ENCODE measurements at places on chromosomes 16 and 17.

DNA sequence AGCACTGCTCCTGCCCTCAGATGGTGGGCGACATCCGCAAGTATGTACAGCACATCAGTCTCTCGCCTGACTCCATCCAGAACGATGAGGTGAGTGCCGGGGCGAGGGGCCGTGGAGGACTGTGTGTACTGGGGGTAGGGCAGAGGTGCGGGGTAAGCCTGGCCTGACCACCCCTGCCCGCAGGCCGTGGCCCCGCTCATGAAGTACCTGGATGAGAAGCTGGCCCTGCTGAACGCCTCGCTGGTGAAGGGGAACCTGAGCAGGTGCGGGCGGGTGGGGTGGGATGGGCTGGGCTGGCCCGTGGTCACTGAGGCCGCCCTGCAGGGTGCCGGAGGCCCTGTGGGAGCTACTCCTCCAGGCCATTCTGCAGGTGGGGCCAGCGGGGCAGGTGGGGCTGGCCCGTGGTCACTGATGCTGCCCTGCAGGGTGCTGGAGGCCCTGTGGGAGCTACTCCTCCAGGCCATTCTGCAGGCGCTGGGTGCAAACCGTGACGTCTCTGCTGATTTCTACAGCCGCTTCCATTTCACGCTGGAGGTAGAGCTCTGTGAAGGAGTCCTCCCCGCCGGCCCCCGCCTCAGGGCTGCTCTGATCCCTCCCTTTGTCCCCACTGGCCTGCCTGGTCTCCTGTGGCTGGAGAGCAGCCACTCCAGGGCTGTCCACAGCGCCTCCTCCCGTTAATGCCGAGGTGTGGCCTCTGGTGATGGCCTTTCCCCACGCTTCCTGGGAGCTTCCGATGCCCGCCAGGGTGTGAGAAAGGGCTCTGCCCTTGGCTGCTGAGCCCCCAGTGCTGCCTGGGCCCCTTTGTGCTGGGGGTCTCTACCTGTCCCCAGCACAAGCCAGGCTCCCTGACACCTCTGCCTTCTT is 5.0 kb downstream of the TSR3 start:
- no peak for DNase-seq

- no peak for DNase-seq
These were observed 4.9 kb downstream of the FOXC2 start for GRCh38 chr16:86571530-86571915.

DNA sequence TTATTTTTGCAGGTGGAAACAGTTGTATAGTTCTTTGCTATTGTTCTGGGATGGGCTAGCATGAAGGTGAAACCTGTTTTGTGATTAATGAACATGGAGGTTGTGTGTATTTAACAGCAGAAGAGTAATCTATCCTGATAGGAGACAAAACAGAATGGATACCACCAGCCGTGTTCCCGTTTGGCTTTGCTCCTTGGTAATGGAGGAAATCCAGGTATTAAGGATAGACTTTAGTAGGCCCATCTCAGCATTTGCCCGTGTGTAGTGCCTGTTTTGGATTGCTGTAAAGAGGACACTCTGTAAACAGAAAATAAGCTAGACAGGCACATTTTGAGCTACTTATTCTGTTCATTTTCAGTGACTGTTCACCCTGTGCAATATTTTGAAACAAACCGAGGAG is 215.1 kb downstream of the RBFOX1 start:
- no peak for DNase-seq

DNA sequence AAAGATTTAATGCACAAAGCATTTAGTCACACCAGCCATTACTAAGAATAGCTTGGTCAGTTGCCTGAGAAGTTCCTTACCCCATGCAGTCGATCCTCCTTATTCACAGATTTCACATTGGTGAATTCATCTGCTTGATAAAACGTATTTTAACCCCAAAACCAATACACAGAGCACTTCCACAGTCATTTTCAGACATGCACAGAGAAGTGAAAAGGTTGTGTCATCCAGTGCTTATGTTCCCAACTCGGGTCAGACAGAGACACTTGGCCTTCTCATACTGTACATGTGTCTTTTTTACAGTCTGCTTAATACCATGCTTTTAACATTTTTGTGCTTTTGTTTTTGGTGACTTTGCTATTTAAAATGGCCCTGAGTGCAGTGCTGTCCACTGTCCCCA is 219.7 kb downstream of the SPECC1 start:
- DNase-seq: no peak

DNA sequence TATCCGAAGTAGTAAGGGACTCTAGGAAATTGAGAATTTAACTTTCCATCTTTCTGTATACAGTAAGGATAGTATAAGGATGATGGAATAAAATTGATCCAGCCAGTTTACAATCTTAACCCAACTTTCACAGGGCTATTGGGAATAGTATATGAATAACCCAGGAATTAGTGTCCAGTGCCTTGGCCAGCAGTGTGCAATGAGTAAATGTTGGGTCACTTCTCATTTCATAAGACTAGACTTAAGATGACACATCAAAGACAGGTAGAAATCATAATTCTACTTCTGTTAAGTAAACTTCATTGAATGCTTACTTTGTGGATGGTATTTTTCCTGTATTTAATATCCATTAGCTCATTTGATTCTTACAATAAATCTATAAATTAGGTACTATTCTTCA is 949.6 kb upstream of the GOT2 start:
- DNase-seq: no peak

DNA sequence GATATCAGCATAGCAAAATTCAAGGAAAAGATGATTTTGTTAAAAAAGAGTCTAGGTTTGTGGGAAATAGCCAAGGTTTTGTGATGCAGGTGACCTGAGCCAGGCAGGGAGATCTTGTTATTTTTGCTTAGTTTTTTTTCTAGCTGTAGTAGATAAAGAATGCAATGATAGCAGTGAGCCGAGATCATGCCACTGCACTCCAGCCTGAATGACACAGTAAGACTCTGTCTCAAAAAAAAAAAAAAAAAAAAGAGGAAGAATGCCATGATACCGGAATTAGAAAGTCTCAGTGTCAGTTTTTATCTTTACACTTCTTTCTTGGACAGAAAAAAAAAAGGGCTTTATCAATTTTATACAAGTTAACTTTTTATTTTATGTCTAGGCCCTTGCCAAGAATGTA is 27.5 kb downstream of the TMEM238L start:
- DNase-seq: no peak

DNA sequence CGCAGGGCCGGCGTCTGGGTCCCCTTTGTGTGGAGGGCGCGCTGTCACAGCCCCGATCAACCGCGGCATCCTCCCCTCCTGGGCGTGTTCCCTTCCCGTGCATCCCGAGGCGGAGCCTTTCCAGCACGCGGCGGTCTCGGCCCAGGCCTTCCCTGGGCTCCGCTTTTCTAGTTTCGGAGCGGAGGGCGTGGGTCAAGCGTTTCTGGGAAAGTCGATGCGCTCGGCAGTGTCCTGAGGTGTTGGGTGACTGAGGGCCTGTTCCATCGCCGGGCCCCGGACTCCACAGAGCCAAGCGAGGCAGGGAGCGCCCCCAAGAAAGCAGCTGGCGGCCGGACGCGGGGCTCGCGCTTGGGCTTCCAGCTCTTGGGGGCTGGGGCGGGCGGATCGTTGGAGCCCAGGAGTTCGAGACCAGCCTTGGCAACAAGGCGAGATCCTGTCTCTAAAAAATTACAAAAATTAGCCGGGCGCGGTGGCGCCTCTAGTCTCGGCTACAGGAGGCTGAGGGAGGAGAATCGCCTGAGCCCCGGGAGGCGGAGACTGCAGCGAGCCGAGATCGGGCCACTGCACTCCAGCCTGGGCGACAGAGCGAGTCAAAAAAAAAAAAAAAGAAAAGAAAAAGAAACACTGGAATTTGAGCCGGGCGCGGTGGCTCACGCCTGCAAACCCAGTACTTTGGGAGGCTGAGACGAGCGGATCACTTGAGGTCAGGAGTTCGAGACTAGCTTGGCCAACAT is 806 bp downstream of the IFT140 start:
- DNase-seq: no peak

DNA sequence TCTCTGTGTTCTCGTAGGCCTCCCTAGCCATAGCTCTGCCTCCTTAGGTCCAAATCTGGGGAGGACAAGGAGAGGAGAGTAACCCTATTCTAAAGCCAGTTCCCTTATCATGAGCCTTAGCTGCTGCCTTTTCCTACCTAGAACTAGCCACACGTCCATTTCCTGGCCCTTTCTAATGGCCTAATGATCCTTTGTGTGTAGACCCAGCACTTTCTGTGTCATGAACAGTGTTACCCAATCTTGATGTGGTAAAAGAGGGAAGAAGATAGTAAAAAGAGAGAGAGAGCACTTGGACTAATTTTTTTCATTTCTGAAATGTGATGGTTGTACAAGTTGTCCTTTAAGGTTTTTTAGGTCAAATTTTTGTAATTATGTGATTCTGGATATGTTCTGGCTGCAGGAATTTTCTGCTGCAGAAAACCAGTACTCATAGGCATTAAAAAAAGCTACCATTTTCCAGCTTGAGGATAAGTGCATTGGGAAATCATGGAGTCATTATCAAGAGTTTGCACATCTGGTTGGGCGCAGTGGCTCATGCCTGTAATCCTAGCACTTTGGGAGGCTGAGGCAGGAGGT is 18.2 kb downstream of the CASC3 start:
- no peak for DNase-seq

DNA sequence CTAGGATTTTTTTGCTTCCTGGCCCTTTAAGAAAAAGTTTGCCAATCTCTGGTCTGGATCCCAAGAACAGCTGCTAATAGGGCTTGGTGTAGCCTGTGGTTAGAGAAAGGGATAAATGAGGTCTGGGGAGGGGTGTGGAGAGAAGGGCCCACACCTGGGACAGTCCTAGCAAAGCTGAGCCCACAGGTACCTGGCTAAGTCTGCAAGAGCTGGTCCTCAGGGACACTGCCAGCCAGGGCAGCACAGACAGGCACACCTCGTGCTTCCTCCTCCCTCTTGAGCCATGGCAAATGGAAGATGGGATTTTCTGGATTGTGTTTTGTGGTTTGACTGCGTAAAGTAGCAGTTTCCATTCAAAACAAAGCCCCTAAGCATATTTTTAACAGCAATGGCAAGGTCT is 217.5 kb downstream of the SOX9 start:
- no peak for DNase-seq

DNA sequence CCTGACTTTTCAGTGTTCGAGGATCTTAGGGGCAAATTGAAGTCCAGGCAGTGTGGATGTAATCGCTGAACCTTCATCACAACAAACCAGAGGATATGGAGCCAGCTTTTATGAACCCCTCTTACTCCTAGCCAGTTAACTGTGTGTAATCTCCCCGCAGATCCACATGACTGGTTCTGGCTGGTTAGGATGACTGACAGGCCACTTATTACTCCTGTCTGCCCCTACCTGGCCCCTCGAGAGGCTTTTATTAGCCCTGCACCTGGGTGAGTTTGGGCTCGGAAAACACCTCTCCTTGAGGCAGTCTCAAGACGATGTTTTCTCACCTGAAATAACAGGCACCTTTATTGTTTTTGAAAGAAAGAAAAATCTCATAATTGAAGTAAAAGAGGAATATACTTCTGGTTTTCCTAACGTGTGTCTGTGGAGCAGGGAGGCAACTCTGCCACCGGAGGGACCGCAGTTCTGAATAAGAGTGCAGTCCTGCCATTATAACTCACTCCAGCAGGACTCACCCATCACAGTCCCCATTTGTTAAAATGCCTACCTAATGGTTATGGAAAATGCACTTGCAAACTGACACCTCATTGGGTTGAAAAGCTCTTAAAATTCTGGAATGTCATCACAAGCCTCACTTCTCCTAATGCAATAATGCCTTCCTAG is 291.9 kb upstream of the N4BP1 start:
- DNase-seq: no peak
